ENCODE measurements at places on chromosomes 5 and 9.

DNA sequence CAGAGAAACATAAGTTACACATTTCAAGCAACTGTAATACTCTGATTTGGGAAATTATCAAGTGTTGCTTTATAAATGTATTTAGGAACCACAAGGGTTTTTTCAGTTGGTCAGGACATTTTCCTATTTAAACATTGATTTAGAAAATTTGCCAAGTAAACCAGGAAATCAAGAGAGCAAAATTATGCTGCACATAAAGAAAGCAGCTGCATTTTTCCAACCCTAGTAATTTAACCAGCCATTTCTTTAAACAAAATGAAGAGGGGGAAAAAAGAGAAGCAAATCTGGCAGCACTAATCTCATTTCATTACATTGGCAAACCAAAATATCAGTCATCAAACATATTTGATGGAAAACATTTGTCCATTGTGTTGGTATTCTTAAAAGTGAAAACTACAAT, 271.4 kb downstream of the TLE1 start:
- no peak for DNase-seq

GRCh38 chr5:150642991-150643710, 2.7 kb downstream of the SYNPO start:
- no peak for DNase-seq

- DNase-seq, result no peak
These were observed 2.1 kb downstream of the SAXO1 start for GRCh38 chr9:19030899-19031298.

- DNase-seq, result no peak
These were observed 34.5 kb upstream of the SMAD5 start for GRCh38 chr5:136098176-136098575.

- DNase-seq, result no peak
These were observed 4.0 kb downstream of the LCN2 start for GRCh38 chr9:128153060-128153946.
